ENCODE measurements at places on chromosomes 3 and 15.

GRCh38 chr3:4392992-4393391, 74.1 kb downstream of the SUMF1 start:
- DNase-seq, result no peak

DNA sequence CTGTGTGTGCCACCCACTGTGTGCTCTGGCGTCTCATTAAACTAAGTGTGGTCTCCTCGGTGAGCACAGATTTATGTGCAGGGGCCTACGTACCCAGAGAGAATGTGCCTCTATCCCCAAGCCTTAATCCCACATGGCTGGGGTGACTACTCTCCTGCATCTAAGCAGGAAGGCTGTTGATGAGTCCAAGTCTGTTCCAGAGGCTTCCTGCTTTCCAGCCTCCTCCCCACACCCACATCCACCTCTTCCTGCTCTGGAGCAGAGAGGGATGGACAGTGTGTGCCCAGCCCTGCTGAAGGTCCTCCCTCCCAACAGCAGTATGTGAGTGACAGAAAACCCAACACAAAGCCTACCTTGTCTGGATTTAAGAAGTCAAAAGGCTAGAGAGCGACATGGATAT, 38.8 kb upstream of the BCL2L10 start:
- DNase-seq, result no peak

GRCh38 chr3:126107203-126107939, 23.4 kb upstream of the SLC41A3 start:
- DNase-seq, result no peak

DNA sequence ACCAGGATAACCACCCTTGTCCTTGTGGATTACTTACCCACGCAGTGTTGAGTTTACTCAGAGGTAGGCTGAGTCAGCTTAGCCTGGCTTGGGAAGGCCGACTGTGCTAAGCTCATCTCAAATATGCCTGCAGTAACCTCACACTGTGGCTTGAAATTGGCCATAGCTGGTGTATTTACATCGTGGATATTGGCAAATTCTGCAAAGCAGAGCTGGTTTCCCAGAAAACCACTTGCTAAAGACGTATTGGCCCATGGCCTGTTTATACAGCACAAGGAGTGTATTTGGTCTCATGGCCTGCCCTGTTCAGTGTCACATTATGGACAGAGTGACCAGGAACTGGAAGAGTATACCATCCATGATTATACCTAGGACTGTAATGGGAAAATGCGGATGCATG, 170.5 kb upstream of the UBE3A start:
- no peak for DNase-seq

DNA sequence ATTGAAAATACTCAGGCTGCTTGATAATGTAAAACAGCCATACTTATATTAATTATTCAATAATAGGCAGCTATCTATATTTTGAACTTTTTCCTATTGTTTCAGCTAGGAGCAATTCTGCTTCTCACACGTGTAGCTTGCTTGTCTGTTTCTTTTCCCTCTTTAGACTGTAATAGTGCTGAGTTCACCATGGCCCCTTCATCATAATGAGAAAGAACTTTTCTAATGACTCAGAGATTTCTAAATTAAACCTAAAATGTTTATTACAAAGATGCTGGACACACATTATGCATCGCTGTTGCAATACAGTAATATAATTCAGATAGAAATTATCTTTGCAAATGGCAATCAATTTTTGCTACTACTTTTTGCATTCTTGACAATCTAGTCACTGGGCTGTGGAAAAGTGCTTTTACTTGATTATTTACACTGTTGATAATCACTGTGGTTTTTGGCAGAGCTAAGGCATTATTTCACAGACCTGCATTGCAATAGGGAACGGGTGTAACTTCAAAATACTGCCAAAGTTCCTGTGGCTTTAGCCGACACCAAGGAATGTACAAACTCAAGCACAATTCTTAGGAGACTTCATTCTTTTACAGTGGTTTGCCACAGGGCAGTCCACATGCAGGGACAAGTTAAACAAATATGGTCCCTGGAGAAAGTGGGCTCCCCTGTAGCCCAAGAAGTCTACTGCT, 281.0 kb upstream of the TBL1XR1 start:
- DNase-seq, result no peak

- DNase-seq, result no peak
Observed at GRCh38 chr3:165513715-165514701, 317.8 kb upstream of the SLITRK3 start.

GRCh38 chr3:37181756-37182155, 7.4 kb upstream of the LRRFIP2 start:
- no peak for DNase-seq

DNA sequence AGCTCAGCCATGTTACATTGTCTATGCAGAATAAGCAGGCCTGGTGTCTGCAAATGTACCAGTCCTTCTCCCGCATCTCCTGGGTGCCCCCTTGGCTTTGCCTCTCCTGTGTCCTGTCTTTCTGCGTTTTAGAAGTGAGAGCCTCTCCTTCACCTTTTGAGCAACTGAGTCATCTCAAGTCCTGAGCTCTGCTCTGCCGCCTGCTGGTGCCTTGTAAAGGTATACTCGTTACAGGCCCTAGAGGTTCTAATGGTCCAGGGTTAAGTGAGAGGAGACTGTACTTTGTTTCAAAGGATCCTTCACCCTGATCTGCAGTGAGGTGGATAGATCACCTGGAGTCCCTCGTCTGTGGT, 12.6 kb downstream of the GHRL start:
- no peak for DNase-seq

- DNase-seq, result no peak
Observed at GRCh38 chr3:13559764-13560525, 11.0 kb downstream of the FBLN2 start.

- DNase-seq, result no peak
Observed at GRCh38 chr15:41928100-41928499, 34.2 kb upstream of the SPTBN5 start.

DNA sequence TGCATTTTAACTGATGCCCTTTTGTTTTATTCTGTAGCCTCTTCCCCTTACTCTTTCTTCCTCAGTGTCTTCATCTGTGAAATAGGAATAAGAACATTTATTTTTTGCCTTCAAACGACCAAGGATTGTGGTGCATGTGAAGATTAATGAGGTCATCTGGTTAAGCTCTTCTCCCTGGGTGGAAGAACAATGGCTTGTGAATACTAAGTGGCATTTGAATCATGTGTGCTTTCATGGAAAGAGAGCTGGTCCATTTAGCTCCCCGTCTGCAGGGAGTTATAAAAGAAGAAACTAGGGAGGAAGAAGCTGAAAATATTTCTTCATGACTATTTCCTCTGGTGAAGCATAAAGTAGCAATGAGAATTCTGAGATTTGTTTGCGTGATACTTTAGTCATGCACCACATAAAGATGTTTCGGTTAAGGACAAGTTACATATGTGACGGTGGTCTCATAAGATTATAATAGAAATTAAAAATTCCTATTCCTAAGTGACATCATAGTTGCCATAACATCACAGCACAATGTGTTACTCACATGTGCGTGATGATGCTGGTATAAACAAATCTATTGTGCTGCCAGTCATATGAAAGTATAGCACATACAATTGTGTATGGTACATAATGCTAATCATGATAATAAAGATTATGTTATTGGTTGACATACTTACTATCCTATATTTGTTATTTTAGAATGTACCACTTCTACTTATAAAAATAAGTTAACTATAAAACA, 374.3 kb downstream of the RBMS3 start:
- no peak for DNase-seq

GRCh38 chr3:195285372-195285771, 14.4 kb upstream of the XXYLT1 start:
- DNase-seq, result no peak

DNA sequence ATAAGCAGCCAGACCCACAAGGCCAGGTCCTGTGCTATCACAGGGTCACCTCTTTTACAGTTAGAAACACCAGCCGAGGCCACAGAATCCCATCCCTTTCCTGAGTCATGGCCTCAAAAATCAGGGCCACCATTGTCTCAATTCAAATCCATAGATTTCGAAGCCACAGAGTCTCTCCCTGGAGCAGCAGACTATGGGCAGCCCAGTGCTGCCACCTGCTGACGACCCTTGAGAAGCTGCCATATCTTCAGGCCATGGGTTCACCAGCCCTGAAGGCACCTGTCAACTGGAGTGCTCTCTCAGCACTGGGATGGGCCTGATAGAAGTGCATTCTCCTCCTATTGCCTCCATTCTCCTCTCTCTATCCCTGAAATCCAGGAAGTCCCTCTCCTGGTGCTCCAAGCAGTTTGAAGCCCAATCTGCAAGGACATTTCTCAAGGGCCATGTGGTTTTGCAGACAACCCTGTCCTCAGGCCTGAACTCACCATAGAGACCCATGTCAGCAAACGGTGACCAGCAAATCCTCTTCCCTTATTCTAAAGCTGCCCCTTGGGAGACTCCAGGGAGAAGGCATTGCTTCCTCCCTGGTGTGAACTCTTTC, 39.6 kb downstream of the TGM4 start:
- peak; percentile 66 for DNase-seq

- DNase-seq, result no peak
Observed at GRCh38 chr3:187212705-187213104, 15.4 kb downstream of the RTP1 start.

GRCh38 chr3:60323651-60324050, 927.6 kb downstream of the FHIT start:
- DNase-seq, result no peak

DNA sequence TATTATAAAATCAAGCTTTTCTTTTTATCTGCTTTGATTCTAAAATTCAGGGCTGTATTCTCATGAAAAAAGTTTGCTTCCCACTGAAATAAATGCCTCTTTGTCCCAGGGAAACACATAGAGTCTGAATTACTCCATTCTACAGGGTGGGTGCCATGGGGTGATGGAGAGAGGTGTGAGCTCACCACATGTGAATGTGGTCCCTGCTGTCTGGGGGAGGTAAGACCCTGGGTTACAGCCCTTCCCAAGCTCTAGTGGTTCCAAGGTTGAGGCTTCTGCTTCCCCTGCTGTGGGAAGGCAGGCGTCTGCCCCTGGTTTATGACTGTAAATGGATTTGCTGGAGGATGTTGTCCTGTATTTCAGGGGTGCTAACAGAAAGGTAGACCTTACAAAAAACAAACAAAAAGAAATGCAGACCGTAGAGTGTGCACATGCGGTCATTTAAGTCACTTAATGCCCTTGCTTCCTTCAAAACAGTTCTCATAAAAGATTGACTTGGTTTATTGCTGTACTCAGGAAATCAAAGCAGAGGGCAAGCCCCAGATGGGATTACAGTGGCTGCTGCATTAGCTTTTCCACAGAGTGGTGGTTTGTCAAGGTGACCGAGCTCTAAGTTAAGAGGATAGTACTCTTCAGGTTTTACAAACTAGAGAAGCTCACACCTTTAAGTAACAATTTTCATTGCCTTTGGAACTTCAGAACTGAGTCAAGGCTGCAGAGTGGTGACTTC, 49.2 kb downstream of the CTDSPL start:
- no peak for DNase-seq

DNA sequence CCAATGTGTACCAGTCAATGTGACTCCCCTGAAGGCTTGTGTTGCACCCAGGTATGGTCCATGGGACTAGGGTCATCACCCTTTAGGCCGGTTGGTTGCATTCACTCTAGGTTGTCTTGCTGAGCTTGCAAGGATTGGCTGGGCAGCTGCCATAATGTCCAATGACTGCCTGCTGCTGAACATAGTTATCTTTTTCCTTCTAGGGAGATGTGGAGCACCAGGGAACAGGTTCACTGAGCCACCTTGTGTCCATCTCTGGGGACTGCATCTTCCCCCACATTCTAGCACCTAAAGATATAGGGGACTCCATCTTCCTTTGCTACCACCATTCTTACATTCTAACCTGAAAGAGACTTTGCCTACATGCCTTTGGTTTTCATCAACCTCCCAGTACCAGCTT, 580.4 kb upstream of the TBL1XR1 start:
- DNase-seq, result peak; percentile 9

DNA sequence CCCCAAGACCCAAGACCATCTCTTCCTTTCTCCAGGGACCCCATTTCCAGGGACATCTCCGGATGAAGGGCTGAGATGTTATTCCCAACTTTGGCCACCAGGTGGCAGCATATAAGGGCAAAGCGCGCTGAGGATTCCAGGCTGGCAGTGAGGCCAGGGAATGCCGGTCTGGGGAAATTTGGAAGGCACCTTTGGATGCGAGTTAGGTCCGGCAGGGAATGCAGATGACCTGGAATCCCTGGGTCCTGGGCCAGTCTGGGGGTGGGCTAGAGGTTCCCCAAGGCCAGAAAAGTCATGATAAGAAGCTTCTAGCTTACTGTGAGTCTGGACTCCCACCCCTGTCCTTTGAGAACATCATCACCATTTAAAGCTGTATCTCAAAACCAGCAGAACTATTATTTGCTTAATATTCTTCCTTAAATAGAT, 1.6 kb upstream of the CHST13 start:
- DNase-seq, result peak; percentile 69

DNA sequence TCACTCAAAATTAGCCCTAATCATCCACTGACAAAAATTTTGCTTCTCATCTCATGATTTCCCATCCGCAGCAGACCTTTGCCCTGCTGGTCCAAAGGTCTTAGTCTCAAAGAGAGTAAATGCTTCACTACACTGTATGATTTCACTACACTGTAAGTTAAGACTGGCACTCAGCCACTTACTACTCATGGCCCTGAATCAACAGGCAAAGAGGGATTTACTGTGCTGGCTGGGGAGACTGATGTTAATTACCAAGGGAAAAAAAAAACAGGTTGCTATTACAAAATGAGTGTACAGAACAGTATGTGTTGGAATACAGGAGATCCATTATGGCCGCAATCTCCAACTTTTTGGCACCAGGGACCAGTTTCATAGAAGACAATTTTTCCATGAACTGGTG, 214.8 kb downstream of the ZMAT3 start:
- DNase-seq, result no peak

- no peak for DNase-seq
Observed at GRCh38 chr15:78242128-78242527, 7.8 kb upstream of the ACSBG1 start.

GRCh38 chr3:158918008-158918407, 116.2 kb downstream of the MFSD1 start:
- peak; percentile 9 for DNase-seq

GRCh38 chr15:26065723-26066122, 202.6 kb upstream of the ATP10A start:
- no peak for DNase-seq

GRCh38 chr3:127689266-127689860, 16.6 kb downstream of the ABTB1 start:
- DNase-seq, result no peak

DNA sequence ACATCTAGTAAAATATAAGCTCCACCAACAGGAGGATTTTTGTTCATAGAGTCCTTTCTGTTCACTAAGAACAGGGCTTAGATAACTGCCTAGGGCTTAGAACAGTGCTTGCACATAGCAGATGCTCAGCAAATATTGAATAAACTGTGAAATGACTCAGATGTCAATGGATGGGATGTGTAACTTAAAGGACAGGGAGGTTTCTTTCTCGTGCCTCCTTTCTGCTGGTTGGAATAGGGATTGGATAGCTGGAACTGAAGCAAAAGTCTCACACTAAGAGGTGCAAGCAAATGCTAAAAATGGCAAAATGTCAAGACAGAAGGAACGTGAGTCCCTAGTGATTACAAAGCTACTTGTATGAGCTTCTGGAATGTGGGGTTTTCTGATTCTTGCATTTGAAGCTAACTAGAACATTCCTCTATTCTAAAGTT, 392.8 kb upstream of the WNT5A start:
- DNase-seq, result no peak
